ENCODE measurements at places on chromosomes 4 and X.

DNA sequence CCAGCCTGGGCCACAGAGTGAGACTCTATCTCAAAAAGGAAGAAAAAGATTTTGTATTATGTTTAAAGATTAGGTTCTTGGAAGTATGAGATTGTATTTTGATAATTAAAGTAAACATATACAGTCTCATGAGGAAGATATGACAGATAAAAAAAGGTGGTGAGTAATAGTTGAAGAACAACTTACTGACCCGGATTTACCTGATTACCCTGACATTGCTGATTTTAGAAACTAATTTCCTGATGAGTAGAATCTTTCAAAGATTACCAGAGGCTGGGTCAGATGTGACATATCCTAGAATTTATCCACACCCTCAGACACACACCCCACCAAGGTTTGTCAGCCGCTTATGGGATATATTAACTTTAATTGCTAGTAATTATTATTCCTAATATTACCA, 9.5 kb downstream of the CDKL5 start:
- DNase-seq: no peak

GRCh38 chr4:30945586-30945985, 225.4 kb downstream of the PCDH7 start:
- DNase-seq: no peak

DNA sequence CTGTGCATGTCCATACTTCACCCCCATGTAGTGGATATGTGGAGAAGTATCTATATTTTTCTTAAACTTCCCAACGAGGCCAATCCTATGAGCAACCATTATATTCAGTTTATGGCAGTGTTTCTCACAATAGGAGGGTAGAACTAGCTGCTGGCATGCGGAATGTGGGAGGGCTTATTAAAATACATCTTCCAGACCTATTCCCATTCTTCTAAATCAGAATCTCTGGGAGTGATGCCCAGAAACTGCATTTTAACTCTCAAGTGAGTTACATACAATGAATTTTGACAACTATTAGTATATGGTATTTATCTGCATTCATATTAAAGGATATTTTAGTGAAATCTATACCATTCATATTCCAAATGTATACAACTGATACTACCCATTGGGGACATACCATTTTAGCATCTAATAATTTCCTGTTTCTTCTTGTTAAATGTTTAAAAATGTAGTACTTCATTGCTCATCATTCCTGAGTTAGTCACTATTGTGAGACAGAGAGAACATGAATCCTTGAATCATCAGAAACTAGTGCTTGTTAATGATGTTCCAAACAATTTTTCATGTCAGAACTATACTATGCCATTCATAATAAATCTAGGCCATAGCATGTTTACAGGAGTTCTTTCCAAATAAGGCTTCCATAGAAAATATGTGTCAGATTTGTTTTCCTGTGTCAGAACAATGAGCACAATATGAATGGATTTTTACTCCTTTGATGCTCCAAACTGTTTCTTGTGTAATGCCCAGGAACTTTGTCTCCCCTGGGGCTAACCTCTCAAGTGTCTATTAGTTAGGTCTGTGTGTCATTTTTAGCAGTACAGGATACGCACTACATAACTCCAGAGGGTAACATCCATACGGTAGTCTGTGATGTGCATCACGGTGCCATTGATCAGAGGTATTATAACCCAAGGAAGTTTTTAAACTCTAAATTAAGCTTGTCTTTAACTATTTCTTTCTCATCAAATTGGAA, 198.8 kb upstream of the BMP3 start:
- DNase-seq: peak; percentile 70

DNA sequence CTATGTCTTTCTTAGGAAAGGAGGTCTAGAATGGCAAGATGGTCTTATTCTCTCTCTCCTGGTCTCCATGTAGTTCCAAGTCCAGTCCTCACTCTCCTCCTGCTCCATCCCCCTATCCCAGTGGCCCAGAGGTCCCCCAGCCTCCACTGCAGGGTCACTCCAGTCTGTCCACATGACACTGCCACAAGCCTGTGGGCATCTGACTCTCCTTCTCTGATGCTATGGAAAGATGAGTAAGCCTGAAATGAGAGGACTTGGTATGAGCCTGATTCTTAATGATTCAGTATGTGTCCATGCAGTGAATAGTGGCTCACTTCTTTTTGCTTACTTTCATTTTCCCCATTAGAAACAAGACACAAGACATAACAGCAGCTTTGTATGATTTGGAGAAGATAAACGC, 516.8 kb upstream of the ADGRL3 start:
- DNase-seq: peak; percentile 98

DNA sequence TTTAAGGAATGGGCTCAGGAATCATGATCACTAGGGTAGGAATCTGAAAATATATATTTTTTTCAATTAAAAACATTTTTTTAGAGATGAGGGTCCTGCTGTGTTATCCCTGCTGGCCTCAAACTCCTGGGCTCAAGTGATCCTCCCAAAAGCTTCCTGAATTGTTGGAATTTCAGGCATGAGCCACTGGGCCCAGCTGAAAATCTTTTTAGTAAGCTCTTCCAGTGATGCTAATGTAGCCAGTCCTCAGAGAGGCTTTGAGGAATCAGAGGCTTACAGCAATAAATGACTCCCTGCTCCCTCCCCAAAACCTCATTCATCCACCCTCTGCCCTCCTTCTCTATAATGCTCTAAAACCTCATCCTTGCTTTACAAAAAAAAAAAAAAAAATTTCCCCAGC, 129.5 kb downstream of the ZIC3 start:
- DNase-seq: no peak
